ENCODE measurements at places on chromosomes 12 and 14. TPM values are rescaled to one million over a fixed set of nuclear protein-coding genes. Genes with fewer than 3 reads are reported as not detected.

TTC9 gene
- total RNA-seq: 9.7 TPM

- no peak for DNase-seq
Measured at GRCh38 chr12:100484891-100485471, 11.3 kb downstream of the NR1H4 start.

DNA sequence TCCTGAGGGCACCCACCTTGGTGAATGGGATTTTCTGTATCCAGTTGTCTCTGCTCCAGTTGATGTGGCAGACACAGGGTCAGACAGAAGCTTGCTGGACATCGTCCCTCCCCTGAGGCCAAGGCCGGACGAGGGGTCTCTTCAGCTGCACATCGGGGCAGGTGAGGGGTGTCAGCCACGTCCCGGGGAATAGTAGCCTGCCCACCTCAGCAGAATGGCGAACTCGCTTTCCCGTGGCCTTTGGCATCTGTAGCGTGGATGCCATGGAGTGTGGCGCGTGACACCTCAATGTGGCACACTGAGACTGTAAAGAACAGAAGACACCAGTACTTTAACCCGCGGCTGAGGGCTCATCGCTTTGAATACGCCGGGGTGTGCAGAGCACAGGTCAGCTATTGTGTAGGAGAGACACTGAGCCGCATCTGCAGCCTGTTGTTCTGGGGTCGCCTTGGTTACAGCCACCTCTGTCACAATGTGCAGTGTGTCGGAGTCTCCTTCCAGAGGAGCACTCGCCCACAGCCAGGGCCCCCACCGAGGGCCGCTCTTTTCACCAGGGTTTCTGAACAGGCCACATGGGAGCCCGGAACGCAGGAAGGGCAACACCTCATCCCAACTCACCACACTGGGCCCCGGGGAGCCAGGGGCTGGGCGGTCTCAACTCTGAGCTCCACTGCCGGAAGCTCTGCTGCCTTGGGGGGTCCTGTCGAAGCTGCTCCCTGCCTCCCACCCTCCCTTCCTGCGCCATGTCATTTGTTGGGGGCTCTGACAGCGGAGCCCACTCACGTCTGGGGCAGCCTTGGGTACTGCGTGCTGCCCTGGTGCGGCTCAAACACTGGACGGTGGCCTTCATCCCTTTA, 77.0 kb downstream of the ADGRD1 start:
- no peak for DNase-seq

- peak; percentile 40 for DNase-seq
Measured at GRCh38 chr12:18054925-18055619, 34.9 kb downstream of the RERGL start.

DNA sequence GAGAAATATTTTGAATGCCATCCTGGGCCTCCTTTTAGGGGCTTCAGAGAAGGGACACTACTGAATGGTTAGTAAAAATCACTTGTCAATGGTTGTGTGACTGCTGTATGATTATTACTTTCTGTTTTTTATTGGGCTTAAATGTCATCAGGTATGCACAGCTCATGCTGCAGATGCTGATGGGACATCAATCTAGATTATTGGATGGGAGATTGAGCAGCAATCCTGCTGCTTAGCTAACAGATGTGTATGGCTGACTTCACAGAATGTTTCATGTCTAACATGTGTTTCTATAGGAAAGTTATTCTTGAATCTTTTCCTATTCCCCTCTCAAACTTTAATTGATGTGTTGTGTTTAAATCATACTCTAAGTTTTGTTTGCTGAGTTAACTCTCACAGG, 166.8 kb downstream of the RMST start:
- DNase-seq: no peak

- DNase-seq: no peak
Measured at GRCh38 chr14:63747846-63748245, 20.0 kb upstream of the SGPP1 start.

GRCh38 chr12:91574975-91575374, 392.4 kb upstream of the DCN start:
- no peak for DNase-seq

Data from bronchial epithelial cell (primary cell).